ENCODE measurements at places on chromosomes 6 and 20. TPM values are rescaled to one million over a fixed set of nuclear protein-coding genes. Genes with fewer than 3 reads are reported as not detected.

CCR6 gene
- 0.23 TPM for total RNA-seq

PIGU gene
- total RNA-seq, result 8.2 TPM

CCN6 gene
- total RNA-seq, result not detected

- no peaks in the 10 kb centered on the region for H3K4me1 ChIP-seq
- H3K36me3 ChIP-seq, result no peaks in the 10 kb centered on the region
- no peak overlapping the region for H3K4me3 ChIP-seq
- DNase-seq, result no peak
Observed at GRCh38 chr20:19649041-19649440, 109.0 kb upstream of the RIN2 start.

DNA sequence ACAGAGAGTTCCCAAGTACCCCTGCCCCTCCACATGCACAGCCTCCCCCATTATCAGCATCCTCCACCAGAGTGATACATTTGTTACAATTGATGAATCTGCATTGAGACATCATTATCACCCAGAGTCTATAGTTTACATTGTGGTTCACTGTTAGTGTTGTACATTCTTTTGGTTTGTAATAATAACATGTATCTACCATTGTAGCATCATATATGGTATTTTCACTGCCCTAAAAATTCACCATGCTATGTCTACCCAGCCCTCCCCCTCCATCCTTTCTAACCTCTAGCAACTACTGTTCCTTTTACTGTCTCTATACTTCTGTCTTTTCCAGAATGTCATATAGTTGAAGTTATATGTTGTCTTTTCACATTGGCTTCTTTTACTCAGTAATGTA, 273.9 kb upstream of the RNF217 start:
- no peaks in the 10 kb centered on the region for H3K4me1 ChIP-seq
- no peak for DNase-seq
- H3K27ac ChIP-seq, result no peak overlapping the region
- no peak overlapping the region for H3K4me3 ChIP-seq
- no peaks in the 10 kb centered on the region for H3K27me3 ChIP-seq
- no peaks in the 10 kb centered on the region for H3K36me3 ChIP-seq

- no peaks in the 10 kb centered on the region for H3K27me3 ChIP-seq
- H3K27ac ChIP-seq, result no peak overlapping the region
- H3K36me3 ChIP-seq, result no peaks in the 10 kb centered on the region
- no peak for DNase-seq
Observed at GRCh38 chr6:120871416-120872261, 462.6 kb downstream of the TBC1D32 start.

DNA sequence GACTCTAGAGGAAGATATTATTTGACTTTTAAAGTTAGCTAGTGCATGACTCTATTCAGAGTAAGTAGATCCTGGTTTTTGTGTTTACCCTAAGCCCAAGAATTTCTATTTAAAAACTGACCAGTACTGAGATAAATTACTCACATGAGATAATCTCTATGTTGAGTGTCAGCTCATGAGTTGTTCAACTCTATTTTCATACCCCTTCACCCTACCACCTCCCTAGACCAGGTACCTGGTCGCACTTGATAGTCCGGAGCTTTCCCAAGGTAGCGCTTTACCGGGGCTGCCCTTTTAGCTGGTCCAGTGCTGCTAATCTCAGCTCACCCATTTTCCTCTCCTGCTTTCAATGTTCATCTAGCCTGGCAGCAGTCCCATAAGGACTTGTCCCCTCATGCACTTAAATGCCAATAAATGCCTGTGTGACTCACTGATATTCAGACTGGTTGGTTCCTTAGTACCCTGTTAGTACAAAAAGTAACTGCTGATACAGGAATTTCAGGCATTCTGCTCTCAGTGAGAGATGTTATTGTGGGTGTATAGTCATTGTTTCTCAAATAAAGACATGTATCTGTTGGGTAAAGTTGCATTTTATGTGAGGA, 503.9 kb downstream of the ADGRB3 start:
- H3K4me3 ChIP-seq, result no peak overlapping the region
- H3K4me1 ChIP-seq, result no peaks in the 10 kb centered on the region
- DNase-seq, result no peak
- H3K36me3 ChIP-seq, result no peaks in the 10 kb centered on the region

- peaks cover 6% of the 10 kb centered on the region for H3K27me3 ChIP-seq
- H3K27ac ChIP-seq, result no peak overlapping the region
- no peak for DNase-seq
- H3K4me3 ChIP-seq, result no peak overlapping the region
- H3K36me3 ChIP-seq, result no peaks in the 10 kb centered on the region
- H3K4me1 ChIP-seq, result peaks cover 20% of the 10 kb centered on the region
Observed at GRCh38 chr20:50292591-50293283, 102.1 kb downstream of the CEBPB start.

- DNase-seq, result no peak
- H3K4me3 ChIP-seq, result no peak overlapping the region
- H3K27ac ChIP-seq, result no peak overlapping the region
- no peaks in the 10 kb centered on the region for H3K36me3 ChIP-seq
- no peaks in the 10 kb centered on the region for H3K4me1 ChIP-seq
- no peaks in the 10 kb centered on the region for H3K27me3 ChIP-seq
Observed at GRCh38 chr6:148500402-148500801, 157.8 kb downstream of the SASH1 start.

All from natural killer cell (primary cell).